D341Med (cell line): ENCODE measurements at places on chromosomes 1 and 21.

- DNase-seq: no peak
Observed at GRCh38 chr1:164805399-164805798, 246.4 kb downstream of the PBX1 start.

DNA sequence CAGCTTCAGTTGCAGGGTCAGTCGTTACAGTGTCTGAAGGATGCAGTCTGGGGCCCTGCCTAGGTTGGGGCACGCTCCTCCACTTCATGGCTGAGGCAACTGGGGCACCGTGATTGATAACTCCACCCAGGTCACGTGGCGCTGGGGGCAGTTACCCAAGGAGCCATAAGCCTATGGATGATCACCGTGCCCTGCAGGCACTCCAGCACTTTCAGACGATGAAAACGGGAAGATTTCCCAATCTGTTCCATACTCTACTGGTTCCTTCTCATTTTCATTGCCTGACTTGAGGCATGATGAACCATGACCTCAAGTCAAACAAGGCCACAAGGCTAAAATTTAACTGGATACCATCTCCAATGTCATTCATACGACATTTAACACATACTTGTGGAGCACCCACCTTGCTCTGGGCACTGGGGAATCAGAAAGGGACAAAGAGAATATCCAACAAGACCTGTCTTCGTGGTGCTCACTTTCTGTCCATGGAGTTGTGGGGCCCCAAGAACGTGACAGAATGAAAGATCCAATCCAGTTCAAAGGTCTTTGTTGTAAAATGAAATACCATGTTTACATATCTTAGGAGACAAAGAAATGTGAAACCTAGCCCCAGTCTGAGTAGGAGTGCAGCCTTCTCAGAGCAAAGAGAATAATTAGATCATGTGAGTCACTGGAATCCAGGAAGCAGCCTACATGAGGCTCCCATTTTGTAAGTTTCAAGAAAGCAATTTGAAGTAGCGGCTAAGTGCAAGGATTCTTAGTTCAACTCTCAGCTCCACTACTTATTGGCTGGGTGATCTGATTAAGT lies 39.4 kb upstream of the SPOCD1 start:
- no peak for DNase-seq

DNA sequence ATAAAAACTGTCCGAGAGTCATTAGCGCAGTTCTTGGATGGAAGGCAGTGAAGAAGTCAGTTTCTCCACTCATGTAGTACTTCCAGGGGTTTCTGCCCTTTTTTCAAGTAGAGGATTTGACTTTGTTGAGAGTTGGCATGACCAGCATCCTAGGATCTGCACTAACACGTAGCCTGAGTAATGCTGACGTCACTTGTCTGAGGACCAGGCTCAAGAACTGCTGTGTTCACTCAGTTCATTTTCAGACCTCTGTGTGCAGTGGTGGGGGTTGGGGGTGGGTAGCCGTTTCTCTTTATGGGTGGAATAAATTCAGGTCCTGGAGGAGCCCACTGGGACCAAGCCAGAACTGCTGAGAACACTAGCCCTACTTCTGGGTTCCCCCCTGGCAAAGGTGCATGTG lies 53.3 kb downstream of the MRPS6 start:
- DNase-seq: no peak

DNA sequence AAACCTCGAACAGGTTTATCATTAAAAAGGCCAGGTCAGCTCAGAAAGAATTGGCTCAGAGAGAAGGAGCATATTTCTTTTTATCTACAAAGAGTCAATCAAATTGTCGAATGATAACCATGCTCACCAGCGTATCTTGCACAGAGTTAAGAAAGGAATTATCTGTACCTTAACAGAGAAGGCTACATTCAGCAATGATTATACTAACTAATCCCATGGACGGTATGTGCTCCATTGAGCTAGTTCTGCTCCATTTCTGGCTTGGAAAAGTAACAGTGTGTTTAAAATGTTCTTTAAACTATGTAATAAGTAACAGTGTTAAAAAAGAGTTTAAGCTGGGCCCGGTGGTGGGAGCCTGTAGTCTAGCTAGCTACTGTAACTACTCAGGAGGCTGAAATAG lies 4.2 kb downstream of the UBR4 start:
- DNase-seq: no peak

DNA sequence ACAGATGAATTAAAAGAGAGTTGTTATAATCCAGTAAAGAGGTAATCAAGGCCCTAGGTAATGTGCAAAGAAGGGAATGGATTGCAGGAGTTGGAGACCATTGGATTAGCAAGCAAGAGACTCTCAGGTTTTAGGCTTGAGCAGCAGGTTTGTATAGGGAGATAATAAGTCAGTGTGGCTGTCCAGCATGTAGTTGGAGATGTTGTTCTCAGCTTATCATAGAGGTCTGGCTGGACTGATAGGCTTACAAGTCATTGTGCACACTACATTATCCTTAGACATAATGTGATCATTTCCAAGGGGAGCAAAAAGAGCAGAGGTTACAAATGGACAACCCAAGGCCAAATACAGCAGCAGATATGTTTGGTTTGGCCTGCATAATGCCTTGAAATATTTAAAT lies 45.9 kb upstream of the SAMD13 start:
- no peak for DNase-seq

GRCh38 chr1:209619696-209620486 lies 32.3 kb downstream of the LAMB3 start:
- no peak for DNase-seq

DNA sequence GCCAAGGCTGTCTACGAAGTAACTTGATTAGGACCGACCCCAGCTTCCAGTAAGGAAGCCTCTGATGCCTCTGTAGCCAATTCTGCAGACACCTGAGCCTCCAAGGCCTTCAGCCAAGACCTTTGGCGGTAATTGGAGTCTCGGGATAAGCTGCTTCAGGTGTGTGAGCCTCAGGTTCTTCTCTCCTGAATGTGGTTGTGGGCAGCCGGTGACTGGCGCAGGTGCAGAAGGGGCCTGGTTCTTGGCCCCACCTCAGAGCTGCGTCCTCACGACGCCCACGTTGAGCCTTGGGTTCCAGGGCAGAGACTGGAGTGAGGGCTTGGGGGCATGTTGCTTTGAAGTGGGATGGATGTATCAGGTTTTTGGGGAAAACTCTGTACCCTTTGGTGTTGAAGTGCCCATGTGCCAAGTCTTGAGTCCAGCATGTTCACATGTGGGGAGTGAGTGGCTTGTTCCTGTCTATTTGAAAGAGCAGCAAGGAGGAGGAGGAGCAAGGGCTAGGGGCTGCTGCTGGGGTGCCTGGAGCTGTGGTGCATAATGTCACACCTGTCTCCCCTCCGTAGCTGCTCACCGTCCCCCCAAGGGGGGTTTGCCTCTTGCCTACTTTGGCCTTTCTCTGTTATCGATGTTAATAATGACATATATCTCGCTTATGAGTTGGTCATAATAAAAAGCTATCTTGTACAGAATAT lies 1.4 kb downstream of the PSEN2 start:
- no peak for DNase-seq

DNA sequence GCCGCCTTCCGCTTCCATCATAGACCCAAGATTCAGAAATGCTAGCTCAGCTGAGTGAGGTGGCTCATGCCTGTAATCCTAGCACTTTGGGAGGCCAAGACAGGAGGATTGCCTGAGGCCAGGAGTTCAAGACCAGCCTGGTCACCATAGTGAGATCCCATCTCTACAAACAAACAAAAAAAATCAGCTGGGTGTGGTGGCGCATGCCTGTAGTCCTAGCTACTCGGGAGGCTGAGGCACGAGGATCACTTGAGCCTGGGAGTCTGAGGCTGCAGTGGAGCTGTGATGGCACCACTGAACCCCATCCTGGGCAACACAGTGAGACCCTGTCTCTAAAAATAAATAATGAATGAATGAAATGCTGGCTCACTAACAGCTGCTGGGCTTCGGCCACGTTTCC lies 39.7 kb downstream of the TOMM20 start:
- DNase-seq: no peak

GRCh38 chr1:85615586-85616363 lies 35.2 kb downstream of the CCN1 start:
- DNase-seq: no peak

- DNase-seq: no peak
Observed at GRCh38 chr1:33828059-33828458, 35.8 kb upstream of the HMGB4 start.

GRCh38 chr1:85475055-85475454 lies 10.1 kb upstream of the DDAH1 start:
- DNase-seq: no peak

GRCh38 chr1:167434306-167434705 lies 84.0 kb downstream of the CD247 start:
- DNase-seq: no peak

DNA sequence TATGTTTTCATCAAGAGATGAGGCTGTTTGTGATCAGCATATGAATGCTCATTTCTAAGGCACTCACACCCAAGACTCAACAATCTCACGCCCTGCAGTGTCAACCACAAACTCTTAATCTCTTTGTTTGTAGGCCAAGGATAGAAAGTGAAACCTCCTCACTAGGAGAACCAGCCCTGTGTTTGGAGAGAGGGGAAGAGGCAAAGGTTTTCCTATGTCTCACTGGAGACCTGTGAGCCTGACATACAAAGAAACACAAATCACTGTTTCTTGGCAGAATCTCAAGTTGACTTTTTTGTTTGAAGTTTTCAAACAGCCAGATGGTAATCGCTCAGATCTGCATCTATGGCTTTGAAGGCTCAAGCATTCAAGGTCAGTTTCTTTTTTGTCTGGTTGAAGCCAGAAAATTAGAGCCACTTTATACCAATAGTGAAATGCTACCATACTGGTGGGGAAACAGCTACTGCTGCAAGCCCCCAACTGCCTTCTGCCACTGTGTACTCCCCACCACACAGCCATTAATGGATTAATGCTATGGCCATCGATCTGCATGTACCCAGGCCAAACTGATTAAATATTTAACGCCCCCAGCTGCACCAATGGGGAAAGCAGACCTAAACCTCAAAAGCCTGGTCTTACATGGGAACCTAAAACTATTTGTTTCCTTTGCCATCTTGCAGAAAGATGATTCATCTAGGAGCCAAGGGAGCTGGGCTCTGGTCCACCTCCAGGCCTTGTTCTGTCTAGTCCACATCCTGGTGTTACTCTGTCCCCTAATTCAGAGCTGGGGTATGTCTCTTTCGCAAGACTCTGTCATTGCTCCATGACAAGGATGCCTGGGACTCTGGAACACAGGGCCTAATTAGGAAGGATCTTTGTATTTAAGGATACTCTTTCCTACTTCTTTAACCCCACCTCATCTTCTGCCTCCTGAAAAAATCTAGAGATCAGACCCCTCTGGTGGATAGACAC lies 16.3 kb downstream of the PDZK1 start:
- DNase-seq: no peak

GRCh38 chr1:9294405-9294773 lies 1.7 kb downstream of the SPSB1 start:
- DNase-seq: no peak

DNA sequence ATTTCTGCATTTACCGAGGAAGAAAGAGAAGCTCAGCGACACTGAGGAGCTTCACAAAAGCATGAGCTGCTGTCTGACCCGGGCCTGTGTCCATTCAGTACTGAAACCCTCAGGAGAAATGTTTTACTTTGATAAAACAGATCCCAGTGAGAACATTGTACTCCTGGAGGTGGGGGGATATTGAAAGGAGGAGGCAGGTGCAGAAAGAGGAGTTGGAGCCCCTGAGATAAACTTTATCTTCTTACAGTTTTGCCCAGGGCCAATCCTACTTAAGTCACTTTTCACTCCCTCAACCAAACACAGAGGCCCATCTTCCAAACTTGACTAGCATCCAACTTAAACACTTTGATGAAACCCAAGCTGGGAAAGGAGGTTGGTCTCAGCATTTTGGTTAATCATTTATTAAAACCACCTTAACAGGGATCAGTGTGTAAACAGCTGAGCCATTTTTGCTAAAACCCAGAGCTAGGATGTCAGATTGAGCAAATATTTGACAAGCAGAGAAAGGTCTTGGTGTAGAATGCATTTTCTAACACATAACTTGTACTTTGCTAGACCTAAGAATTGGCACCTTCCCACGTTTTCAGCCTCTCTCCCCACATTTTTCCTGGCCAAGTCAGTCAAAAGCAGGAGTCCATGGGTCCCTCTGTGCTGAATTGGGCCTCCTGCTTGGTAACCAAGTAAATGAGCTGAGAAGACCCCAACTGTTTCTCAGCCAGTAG lies 32.5 kb upstream of the SARS1 start:
- DNase-seq: no peak

GRCh38 chr1:210754878-210755665 lies 378.9 kb downstream of the KCNH1 start:
- DNase-seq: peak; percentile 66

DNA sequence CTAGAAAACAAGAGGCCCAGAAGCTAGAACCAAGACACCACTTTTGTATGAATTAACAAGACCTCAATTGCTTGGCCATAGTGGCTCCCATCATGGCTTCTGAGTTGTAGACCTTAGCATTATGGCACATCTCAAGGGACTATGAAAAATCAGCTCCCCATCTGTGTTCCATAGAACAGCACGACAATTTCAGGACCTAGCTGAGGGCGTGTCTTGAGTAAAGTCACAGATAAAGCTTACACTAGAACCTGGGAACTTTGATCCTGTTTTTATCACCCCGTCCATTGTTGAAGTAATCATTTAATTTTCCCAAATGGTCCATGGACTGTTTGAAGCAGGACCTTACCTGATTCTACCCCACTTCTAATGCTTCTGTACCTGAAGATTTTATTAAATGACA lies 44.8 kb downstream of the RUNX1 start:
- DNase-seq: no peak

DNA sequence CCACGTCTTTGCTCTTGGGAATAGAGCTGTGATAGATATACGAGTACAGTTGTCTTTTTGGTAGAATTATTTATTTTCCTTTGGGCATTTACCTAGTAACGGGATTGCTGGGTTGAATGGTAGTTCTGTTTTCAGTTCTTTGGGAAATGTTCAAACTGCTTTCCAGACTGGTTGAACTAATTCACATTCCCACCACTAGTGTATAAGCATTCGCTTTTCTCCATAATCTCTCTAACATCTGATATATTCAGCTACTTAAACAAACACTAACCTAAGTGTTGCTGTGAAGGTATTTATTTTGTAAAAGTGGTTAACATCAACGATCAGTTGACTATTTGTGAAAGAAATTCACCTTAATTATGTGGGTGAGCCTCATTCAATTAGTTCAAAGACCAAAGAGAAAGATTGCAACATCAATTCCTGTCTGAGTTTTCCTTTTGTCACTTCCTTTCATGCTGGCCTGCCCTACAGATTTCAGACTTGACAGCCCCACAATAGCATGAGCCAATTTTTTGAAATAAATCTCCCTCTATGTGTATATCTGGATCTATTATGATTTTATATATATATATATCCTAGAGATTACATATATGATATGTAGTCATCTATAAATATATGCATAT lies 26.7 kb upstream of the DUSP10 start:
- no peak for DNase-seq

- no peak for DNase-seq
Observed at GRCh38 chr1:230985711-230986110, 6.8 kb downstream of the ARV1 start.

DNA sequence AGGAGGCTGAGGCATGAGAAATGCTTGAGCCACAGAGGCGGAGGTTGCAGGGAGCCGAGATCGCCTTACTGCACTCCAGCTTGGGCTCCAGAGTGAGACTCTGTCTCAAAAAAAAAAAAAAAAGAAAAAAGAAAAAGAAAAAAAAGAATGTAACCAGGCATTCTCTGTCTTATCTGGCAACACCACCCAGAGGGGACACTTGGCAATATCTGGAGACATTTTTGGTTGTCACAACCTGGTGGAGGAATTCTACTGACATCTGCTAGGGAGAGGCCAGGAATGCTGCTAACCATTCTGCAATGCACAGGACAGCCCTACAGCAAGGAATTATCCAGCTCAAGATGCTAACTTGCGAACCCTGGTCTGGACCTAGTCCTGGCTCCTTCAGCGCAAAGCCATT lies 2.3 kb upstream of the CNR2 start:
- DNase-seq: no peak

GRCh38 chr21:44539046-44539445 lies 949 bp downstream of the KRTAP10-1 start:
- no peak for DNase-seq
